Stimulated activated CD4-positive, alpha-beta T cell treated with anti-CD3 and anti-CD28 coated beads, TNF-alpha, amount 100 ng/mL, for 1 hour (primary cell): ENCODE measurements at places on chromosomes 11 and 22.

DNA sequence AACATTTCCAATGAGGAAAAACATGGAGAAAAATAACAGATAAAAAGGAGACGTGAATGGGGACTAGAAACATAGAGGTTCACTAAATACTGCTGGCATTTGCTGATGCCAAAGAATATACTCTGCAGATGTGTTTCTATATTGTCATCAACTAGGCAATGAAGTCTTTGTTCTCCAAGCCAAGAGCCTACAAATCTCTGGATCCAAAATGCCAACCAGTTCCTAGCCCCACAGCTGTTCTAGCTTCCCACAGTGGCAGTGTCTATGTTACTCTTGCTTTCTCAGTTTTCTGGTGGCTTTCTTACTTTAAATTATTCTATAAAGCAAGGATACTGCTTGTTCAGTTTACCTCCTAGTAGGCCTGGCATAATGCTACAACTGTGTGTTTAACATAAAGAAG, 977.9 kb upstream of the CCDC90B start:
- DNase-seq: no peak

DNA sequence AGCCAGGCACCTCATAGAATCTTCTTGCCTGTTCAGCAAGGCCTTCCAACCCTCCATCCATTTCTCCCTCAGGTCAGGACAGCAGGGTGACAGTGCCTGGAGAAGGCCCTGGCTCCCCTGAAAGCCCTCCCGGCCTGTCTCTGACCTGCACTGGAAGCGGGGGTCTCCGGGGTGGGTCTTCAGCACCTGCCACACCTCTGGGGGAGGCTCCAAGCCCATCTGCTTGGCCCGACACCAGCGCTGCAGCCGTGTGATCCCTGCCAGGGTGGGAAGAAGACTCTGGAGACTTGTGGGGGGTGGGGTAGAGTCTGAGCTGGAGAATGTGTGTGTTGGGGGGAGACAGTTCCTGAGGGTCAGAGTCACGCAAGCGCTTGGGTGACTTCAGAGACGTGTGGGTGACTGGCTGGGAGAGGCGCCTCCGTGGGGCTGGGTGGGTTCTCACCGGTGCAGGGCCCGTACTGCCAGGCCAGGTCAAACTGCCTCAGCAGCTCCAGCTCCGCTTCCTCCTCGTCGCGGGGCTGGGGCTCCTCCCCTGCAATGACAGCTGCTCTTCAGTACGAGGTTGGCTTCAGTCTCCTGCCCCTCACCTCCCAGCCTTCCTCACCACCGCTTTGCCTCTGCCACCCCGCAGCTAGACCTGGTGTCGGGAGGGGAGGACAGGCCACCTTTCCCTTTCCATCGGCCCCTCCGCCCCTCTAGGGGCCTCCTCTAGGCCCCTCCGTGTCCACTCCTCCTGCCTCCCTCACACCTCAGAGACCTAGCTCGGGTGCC, 615 bp downstream of the POLD4 start:
- DNase-seq: no peak

GRCh38 chr11:134971381-134971780, 559.3 kb upstream of the B3GAT1 start:
- no peak for DNase-seq

GRCh38 chr11:115217726-115218311, 286.4 kb downstream of the CADM1 start:
- DNase-seq: no peak

GRCh38 chr11:4093519-4094347, 866 bp upstream of the RRM1 start:
- no peak for DNase-seq

GRCh38 chr11:103927535-103927934, 108.9 kb upstream of the DDI1 start:
- DNase-seq: no peak

DNA sequence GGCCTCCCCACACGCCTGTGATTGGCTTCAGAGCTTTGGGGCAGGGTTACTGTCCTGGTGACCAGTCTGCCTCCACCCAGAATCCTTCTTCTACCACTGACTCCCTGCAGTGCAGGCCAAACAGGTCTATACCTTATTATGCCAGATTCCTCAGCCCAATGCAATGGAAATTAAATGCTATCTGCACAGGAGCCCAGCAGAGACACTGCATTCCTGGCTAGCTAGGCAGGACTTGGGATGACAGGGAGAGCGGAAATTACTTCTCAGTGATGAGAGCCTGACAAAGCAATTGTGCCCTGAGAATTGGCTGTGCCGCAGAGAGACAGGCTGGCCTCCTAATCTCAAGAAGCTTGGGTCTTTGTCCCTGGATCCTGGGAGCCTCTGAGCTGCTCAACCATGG, 143.8 kb upstream of the NCAM1 start:
- DNase-seq: no peak

GRCh38 chr11:23903044-23903704, 593.7 kb upstream of the LUZP2 start:
- no peak for DNase-seq

GRCh38 chr11:46075928-46076327, 45.3 kb downstream of the PHF21A start:
- DNase-seq: no peak

DNA sequence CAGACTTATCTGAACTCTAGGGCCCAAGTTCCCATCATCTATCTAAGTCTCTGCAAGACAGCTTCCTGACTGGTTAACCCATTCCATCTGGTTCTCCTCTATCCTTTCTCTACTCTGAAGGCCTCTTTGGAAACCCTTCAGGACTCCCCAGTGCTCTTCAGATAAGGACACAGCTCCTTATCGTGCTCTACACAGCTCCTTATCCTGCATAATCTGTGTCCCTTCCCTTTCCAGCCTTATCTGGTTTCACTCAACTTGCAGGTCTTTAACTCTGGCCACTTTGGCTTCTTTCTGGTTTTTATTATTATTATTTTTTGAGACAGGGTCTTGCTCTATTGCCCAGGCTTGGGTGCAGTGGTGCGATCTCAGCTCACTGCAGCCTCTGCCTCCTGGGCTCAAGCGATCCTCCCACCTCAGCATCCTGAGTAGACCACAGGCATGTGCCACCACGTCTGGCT, 10.6 kb downstream of the ENDOD1 start:
- no peak for DNase-seq

DNA sequence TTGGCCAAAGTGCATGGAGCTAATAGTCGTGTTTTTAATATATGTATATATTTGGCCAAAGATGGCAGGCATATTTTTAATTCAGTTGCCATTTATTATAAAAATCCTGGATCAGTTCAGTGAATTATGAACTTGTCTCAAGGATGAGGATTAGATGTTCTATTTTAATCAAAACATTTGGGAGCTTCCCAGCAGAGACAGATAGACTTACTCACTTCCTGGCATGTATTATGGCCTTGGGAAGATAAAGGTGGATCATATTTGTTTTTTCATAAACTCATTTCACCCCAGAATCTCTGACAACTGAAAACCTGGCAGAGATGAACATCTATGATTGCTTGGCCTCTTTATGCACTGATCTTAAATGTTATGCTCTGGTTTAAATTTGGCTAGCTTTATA, 148.8 kb downstream of the NCAM1 start:
- no peak for DNase-seq

DNA sequence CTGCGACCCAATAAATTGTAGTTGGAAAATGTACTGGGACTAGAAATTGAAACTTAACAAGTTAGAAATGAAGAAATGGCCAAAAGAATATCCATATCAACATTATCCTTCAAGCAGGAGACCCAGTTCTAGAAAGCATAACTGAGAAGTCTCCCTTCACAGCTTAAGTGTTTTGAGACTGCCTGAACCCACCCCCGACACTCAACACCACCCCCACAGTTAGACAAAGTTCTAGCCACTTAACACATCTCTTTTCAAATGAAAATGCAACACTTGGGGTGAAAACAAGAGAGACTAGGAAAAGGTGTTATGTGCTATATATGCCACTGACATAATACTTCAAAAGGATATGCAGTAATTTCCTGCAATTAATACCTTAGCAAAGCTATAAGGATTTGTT, 184.5 kb downstream of the SOX6 start:
- no peak for DNase-seq

DNA sequence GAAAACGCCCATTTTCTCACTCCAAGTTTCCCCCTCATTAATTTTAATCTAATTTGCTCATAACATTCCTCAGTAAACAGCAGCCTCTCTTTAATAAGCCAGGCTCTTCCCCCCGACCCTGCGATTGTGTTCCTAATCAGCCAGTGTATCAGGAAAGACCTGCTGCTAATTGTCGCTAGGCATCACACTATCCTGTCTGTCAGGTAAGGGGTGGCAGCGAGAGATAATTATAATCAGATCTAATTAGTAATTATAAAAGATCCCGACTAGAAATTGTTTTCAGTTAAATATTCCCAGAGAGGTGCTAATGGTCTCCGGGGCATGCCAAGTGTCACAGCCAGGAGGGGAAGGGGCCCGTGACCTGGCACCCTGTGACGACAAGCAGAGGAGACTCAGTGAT, 142.8 kb downstream of the ST3GAL4 start:
- no peak for DNase-seq

DNA sequence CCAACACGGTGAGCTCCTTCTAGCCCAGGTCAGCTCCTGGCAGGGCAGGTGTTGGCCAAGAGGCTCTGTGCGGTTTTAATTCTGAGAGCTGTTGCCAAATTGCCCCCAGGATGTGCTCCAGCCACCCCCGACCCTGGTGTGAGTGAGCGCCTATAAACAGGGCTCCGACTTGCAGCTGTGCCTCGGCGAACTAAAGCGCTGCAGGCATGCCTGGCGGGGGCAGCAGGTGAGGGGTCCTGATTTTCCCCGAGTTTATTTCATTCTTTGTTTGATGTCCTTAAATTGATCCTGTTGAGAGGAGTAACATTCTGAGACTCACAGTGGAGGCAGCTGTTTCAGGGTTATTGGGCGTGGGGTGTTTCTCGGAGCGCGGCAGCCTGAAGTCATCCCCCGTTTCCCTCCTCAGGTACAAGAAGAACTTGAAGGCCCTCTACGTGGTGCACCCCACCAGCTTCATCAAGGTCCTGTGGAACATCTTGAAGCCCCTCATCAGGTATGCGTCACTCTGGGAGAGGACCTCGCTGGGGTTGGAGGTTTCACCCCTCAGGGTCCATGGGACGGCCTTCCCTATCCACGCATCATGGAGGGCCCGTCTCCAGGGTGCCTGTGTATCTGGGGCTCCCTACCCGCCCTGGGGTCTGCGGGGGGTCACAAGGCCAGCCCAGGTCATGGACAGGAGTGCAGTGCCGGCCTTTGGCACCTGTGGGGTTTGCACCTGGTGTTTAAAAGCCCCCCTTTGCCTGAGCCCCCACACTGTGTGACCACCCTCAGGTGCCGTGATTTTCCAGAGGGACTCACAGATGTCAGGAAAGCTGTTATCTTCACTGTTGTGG, 62.1 kb downstream of the ARHGAP8 start:
- no peak for DNase-seq

GRCh38 chr22:46397951-46398350, 62.4 kb downstream of the TRMU start:
- DNase-seq: no peak

DNA sequence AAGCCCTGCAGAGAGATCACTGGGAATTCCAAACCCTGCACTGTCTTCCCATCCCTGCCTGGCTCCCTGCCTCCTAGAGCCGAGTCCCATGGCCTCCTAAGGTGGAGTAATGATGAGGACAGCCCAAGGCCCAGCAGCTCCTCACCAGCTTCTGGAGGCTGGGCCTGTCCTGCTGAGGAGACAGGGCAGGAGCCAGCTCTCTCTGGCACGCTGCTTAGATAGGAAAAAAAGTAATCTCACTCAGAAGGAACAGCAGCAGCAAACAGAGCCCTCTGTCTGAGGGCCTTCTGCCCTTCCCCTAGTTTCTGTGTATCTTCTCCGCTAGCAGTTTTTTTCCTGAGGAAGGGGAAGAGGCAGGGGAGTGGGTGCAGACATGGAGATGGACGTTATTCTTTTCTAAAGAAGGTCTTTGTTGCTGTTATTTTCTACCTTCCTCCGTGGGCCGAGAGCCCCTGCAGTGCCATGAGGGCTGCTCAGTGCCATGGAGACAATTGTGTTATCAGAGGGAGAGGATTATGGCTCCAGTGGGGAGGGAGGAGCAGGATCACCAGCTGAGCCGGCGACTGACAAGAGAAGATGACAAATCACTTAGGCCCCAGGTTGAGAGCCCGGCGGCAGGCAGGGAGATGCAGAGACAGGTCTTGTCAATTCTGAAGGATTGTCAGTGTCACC, 315.3 kb downstream of the BUD13 start:
- DNase-seq: no peak

DNA sequence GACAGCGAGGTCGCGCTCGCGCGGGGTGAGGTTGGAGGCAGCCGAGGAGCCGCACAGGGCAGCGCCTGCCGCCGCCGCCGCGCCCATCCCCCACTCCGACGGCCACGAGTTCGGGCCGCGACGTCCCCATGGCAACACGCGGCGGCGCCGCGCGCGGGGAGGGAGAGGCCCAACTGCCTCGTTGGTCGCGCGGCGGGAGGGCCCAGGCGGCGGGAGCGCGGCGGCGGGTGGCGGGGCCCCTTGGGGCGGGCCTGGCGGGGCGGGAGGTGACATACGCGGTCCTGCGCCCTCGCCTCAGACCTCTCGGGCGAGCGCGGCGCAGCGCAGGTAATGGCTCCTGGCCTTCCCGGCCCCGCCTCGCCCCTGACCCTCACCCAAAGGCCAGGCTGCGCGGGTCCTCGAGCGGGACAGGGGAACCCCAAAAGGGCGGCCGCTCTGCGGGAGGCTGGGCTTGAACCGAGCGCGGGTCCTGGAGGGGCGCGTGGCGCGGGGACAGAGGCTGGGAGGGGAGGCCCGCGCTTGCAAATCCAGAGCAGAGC, at the start of gene DEUP1:
Gene DEUP1 (plus strand): TSS at position 297 of the 539 bp plus-strand sequence. CDS start 1,518 bp downstream, outside the sequence.
- DNase-seq: no peak

DNA sequence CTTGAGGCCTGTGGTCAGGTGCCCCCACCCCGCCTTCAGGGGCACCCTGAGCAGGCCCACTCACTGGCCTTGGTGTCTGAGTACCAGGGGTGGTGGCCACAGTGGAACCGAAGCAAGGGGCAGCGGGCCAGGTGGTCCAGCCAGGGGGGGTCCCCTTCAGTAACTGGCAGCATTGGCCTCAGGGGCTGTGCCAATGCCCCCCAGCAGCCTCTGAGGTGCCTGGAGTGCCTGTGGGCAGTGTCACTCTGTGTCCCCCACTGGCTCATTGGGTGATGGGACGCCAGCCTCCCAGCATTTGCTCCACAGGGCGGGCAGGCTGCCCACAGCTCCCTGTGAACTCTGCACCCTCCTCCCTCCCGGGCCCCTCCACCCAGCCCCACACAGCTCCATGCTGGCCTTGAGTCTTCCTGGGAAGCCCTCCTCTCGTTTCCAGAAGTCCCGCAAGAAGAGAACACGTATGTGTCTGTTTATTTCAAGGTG, 29.5 kb upstream of the CARS1 start:
- no peak for DNase-seq

GRCh38 chr11:34825315-34825669, 90.9 kb downstream of the APIP start:
- no peak for DNase-seq

DNA sequence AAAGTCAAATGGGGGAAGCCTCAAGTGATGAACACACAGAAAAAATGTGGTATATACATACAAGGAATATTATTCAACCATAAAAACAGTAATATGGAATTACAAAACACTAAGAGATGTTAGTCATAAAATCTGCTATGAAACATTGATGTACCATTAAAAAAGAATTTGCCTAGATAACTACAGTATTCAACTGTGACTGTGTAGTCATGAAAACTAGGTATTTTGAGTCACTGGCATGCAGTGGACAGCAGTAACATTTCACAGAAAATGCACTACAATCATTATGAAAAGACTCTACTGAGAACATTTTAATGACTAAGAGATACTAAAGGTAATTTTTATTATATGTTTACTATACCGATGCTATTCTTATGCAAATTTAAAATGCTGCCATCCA, 11.7 kb downstream of the ZNF195 start:
- no peak for DNase-seq

- DNase-seq: no peak
Observed at GRCh38 chr11:1772270-1773130, 8.8 kb upstream of the CTSD start.
